ENCODE measurements at places on chromosomes 7 and 10.

DNA sequence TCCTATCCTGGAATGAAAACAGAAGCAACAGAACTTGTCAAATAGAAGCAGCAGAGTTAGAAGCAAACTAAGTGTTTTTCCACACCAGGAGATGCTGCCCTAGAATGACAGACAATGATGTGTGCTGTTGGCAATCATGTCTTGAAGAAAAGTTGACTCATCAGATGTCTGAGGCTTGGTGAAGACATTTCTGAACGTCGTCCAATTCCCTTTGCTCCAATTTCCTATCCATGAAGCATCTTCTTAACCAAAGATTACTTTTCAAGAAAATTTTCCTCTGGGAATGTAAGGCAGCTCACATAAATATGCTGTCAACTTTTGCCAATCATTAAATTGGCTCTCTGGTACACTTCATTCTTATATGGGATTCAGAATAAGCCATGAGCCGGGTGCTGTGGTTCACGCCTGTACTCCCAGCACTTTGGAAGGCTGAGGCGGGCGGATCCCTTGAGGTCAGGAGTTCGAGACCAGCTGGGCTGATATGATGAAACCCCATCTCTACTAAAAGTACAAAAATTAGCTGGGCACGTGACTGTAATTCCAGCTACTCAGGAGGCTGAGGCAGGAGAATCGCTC is 34.6 kb downstream of the MALSU1 start:
- DNase-seq, result no peak

- DNase-seq, result no peak
Observed at GRCh38 chr10:106355450-106355849, 809.1 kb downstream of the SORCS1 start.

DNA sequence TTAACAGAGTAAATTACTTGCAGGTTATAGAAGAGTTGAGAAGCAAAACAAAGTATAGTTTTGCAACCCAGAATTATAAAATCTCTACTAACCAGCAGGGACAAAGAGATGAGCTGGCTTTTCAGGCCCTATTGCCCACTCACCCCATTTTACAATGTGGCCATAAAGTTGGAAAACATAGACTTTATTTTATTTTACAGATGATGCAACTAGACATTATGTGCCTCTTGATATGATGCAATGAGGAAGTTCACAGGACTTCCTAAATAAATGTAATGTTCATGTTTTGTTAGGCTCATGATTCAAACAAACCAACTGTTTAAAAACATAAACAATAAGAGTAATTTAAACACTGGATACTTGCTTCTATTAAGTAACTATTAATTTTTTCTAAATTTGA is 141.1 kb upstream of the WNT16 start:
- DNase-seq, result no peak

DNA sequence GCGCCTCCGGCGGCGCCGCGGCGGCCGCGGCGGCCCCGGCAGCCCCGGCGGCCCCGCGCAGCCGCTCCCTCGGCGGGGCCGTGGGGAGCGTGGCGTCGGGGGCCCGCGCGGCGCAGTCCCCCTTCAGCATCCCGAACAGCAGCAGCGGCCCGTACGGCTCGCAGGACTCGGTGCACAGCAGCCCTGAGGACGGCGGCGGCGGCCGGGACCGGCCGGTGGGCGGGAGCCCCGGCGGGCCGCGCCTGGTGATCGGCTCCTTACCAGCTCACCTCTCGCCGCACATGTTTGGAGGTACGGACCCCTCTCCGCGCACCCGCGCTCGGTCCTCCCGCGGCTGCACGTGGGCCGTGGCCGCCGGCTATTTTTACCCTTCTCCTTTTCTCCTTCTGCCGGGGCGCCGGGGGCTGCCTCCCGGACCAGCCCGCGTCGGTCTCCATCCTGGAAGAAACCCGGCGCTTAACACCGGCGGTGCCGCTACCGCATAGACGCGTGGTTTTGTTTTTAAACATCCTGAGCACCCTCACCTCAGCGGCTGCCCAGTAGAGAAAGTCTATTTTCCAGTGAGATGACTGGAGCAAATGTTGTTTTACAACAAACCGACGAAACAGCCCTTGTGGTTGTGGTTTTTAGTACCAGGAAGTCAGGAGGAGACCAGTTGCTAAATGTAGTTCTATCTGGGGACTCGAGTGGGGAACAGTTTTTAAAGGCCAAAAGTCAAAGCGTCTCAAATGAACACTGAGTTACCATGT is 1.3 kb downstream of the ZNRF2 start:
- DNase-seq, result peak; percentile 23

DNA sequence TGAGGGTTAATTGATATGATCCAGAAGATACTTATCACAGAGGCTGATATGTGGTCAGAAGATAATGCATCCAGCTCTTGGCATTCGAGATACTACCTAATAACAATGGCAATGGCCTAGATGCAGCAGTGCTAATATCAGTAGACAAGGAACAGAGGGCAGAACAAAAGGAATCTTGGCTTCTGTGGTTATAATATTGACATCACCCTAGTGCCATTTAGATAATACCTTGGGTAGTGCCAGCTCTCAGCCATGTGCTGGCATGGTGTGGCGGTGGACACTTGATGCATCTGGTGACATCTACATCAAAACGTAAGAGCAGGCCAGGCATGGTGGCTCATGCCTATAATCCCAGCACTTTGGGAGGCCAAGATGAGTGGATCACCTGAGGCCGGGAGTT is 101.8 kb downstream of the CALN1 start:
- DNase-seq, result no peak

GRCh38 chr7:151179946-151180345 is 7.1 kb downstream of the ASB10 start:
- no peak for DNase-seq

GRCh38 chr7:22587322-22587721 is 87.3 kb upstream of the STEAP1B start:
- no peak for DNase-seq

DNA sequence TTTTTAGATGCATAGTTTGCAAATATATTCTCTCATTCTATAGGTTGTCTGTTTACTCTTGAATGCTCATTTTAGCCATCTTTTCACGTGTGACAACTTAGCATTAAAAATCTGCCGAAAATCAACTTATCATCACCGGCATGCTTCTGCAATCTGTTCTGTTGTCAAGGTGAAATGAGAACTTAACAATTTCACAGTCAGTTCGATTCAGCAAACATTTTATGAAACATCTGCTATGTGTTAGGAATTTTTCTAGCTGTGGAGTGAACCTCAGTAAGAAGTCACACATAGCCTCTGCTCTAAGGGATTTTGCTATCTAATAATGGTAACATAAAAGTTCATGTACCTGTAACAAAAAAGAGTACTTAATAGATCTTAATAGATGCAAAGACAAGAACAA is 256.1 kb downstream of the ZWINT start:
- no peak for DNase-seq

DNA sequence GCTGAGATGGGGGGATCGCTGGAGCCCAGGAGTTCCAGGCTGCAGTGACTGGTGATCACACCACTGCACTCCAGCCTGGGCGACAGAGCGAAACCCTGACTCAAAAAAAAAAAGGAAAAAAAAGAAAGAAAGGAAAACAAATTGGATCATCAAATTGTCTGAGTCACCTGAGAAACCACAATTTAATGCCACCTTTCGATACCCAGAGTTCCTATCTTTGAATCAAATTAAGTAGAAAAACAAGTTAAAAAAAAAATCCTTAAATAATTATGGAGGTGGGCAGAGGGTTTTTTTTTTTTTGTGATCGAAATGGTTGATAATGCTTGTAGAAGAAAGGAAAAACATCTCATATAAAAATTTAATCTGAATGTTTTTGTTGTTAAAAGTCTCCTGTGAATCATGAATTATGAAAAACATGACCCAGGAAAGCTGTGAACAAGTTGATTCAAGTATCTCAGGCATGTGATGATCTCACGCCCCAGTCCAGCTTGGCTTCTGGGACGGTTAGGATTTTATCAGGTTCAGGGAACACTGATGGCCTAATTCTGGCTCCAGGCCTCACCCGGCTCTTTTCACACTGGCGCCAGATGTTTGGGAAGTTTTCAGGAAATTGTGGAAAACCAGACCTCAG is 25.3 kb upstream of the CUX1 start:
- no peak for DNase-seq

- no peak for DNase-seq
Observed at GRCh38 chr10:66538908-66539307, 386.9 kb upstream of the LRRTM3 start.

DNA sequence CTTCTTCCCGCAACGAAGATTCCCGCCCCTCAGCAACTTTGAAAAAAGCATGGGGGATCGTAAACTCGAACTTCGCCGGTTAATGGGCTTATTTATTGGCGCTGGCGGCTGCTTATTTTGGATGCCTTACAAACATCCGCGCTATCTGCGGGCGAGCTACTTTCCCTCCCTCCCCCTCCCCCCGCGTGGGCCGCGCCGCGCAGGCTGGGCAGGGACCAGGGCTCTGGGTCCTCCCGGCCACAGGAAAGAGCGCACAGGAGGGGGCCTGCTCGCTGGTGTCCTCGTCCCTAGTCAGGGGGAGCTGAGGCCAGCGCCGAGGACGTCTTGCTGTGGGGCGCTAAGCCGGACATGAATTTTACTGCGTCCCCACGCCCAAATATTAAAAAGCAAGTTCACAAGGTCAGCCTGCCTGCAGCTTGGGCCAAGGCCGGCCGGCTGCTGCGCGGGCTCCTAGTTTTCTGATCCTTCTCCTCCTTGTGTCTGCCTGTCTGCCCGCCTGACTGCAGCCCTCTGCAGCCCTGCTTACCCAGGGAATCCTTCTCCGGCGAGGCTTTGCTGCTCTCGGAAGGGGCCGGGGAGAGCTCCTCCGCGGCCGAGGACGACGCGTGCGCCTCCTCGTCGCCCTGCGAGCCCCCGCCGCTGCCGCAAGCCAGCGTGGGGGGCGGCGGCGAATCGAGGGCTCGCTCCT is 1.2 kb downstream of the HOXA10 start:
- peak; percentile 60 for DNase-seq

DNA sequence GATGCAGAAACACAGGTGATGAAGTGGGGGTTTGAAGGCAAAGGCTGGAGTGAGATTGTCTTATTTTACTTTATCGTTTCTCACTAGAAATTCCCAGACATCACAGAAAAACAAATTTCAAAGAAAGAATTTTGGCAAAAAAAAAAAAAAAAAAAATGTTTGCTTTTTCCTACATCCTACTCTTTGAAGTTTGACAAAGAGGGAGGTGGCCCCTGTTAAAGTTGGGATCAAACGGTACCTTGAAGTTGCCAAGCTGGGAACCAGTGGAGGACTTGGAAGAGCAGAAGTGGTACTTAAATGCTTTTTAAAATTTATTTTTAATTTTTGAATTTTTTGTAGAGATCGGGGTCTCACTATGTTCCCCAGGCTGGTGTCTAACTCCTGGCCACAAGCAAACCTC is 63.9 kb upstream of the KIF5B start:
- no peak for DNase-seq

DNA sequence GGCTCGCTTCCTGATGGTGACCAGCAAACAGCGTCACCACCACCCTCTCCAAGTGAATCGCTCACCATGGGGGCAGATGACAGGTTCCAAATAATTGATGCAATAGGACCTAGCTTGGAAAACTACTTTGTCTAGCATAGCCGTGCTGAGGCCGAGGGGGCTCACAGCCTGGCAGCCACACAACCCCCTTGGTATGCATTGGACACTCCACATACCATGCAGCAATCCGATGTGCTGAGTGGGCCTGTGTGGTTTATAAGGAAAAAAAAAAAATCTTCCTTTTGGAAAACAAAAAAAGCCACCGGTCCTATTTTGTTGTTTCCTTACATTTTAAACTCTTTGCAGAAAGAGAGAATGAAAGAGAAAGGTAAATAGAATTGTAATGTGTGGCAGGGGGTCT is 15.1 kb downstream of the GATA3 start:
- DNase-seq, result no peak

GRCh38 chr7:150803161-150803860 is 2.7 kb downstream of the TMEM176A start:
- peak; percentile 33 for DNase-seq

DNA sequence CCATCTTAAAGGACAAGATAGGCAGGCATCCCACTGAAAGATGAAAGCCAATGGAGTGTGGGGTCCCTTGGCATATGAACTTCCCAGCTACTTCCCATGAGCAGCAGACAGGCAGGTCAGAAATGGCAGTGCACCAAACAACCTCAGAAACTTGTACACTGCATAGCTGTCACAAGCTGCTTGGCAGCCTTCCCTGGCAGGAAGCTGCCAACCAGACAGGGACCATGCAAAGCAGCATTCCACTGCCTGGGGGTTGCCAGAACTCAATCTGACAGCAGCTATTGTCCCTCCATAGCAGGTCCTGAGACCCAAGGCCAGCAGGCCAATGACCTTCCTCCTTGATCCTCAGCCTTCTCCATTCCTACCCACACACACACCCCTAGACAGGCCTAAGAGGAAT is 139.5 kb downstream of the PLCE1 start:
- no peak for DNase-seq

DNA sequence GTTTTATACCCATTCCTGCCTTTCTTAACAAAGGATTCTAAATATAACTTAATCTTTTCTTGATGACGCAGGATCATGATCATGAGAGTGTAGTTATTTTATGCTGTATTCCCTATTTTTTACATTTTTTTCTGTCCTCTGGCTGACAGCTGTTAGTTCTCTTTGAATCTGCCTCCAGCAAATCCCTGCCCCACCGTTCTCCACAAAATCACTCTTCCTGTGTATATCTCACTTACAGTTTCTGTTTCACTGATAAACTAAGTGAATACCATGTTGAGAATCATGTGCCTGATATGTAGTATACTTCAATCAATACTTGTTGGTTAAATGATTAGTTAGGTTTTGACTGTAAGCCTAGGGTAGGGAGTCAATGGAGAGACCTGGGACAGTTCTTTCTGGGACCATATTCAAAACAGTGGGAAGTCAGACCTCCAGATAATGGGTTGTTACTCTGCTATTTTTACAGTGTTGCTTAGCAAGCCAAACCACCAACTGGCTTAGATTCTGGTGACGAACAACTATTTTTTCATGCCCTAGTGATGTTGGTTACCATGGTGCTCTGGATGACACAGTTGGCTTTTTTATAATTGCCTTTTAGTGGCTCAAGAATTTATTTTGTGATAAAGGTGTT is 12.8 kb downstream of the CNNM1 start:
- DNase-seq, result no peak

DNA sequence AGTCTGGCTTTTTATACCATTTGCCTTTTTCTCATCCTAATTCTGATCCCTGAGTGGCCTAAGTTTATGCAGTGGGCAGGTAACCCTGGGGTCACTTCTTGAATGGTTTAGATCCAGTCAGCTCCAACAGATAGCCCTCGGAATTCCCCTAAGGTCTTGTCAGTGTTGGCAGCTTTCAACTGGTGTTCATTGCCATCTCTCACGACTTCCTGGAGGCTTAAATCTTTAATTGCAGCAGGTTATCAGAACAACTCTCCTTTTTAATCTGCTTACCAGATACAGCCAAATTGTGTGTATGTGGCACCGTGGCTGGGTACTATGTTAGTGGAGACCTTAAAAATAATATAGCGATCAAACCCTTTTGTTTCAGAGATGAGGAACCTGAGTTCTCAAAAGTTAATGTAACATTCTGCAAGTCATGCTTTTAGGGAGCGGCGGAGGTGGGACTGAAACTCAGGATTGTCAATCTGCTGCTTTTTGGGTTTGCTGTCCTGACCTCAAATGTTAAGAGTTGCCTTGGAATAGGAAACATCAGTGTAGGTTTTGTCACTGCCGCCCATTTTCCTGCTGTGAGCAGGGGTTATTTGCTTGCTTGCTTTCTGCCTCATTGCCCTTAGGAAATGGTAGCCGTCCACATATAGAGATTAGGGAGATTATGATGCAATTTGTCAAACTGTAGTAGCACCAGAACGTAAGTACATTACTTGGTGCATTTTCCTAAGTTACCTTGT is 818 bp downstream of the DLD start:
- peak; percentile 64 for DNase-seq

- DNase-seq, result no peak
Observed at GRCh38 chr10:97124211-97124610, 61.5 kb downstream of the SLIT1 start.

GRCh38 chr7:31776616-31777015 is 89.6 kb downstream of the PPP1R17 start:
- DNase-seq, result no peak

Measured in NCI-H2081 (cell line).